ENCODE measurements at places on chromosomes 6 and 20. TPM values are rescaled to one million over a fixed set of nuclear protein-coding genes. Genes with fewer than 3 reads are reported as not detected.
A peak's percentile ranks its signal among the peaks of the same experiment; 100 is the strongest.

Gene SRSF3
- total RNA-seq: 269 TPM

Gene LTA
- not detected for total RNA-seq

Gene ID4
- total RNA-seq: not detected

Gene KIF25
- not detected for total RNA-seq

- no peak for DNase-seq
These were observed at the start of gene OPRM1 for GRCh38 chr6:154039231-154039842. OPRM1 (plus strand) TSS chr6:154039240; CDS start chr6:154039545, 305 bp downstream.

GRCh38 chr20:48467622-48468021 is 360.2 kb downstream of the PREX1 start:
- DNase-seq: peak; percentile 10

- no peak for DNase-seq
These were observed 150.0 kb upstream of the SPACA1 start for GRCh38 chr6:87897663-87898062.

DNA sequence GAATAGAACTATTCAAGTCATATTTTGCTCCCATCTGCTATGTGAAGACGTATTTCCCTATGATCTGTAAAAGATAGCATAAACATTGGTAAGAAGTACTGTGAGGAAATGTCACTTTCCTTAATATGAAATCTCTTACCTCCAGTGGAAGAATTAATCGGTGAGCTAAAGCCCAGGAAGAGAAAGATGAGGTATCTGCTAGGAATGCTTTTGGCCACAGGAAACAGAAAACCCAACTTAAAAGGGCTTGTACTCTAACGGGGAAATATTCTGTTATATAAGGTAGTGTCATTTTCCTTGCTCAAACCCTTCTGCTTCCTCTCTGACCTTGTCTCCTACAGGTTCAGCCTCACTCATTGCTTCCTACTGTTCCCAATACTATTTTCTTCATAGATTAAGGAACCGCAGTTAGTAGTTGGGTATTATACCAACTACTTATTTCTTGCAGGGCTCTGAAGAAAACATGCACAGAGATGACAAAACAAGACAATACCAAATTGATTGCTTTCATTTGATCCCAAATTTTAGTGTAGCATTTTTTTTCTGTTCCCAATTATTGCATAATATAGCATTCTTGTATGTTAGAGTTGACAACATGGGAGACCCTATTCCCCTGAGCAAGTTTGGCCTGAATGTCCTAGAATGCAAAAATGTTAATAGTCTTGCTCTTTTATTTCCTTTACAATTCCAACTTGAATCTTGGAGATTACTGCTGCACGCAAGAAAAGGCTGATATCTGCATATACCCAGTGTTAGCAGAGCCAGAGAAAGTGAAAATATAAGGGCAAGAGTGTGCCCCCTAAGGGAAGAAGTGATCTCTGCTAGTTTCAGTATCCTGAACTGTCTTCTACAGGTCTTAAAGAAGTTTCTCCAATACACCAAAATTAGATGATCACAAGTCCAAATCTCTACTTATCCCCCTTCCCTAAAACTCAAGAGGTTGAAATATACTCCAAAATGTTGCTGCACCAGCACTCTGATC is 65.3 kb downstream of the AFG1L start:
- DNase-seq: peak; percentile 7

- DNase-seq: no peak
These were observed 18.5 kb upstream of the ARMC12 start for GRCh38 chr6:35718375-35718736.

DNA sequence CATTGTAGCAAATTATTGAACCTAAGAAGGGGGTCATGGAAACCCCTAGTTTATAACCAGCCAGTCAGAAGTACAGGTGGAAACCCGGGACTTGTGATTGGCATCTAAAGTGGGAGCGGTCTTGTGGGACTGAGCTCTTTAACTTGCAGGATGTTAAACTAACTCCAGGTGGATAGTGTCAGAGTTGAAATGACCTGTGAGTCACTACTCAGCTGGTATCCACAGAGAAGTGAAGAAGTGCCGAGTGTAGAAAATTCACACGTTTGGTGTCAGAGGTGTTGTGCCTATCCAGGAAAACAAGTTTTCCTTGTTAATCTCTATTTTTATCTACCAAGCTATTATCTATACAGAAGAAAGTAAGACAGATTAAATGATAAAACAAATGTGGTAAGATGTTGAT is 179.7 kb downstream of the ADGRG6 start:
- no peak for DNase-seq

Measured in HT-29 (cell line).